HepG2 (cell line): ENCODE measurements at places on chromosomes 16 and 17.
A peak's percentile ranks its signal among the peaks of the same experiment; 100 is the strongest.

DNA sequence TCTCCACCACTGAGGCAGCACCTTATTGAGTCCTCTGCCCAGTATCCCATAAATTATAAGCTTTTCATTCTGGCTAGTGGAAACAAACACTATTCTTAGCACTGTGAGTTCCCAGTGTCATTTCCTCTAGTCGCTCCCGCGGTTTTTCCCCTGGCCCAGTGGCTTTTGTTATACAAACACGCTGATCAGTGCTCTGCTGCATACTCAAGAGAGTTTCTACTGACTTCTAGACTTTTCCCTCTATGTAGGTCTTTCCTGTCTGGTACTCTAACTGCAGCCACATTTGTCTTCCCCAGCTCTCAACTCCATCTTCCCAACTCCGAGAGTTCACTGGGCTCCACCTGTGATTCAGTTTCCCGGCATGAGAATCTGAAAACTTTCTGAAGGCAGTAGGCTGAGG is 556.6 kb upstream of the SALL1 start:
- no peak for DNase-seq

DNA sequence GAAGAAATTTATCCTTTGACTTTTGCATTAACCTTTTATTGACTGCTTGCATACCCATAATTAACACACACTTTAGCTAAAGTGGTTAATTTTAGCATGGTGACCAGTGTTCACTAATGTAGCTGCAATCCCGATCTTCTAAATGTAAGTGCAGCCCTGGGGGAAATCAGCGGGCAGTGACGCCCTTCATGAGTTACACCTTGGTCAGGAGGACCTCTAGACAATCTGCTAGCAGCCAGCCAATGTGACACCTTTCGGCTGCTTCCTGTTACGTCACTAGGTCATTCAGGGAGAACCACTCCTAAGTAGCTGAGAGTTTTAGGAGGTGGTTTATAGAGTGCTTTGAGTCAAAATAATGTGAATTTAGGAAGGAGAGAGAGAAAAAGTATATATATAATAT is 180.5 kb downstream of the IRX3 start:
- DNase-seq: peak; percentile 23

- DNase-seq: no peak
Measured at GRCh38 chr17:3002538-3003295, 60.7 kb downstream of the OR1D5 start.

GRCh38 chr16:59558679-59559078 is 824.6 kb upstream of the GOT2 start:
- DNase-seq: no peak

DNA sequence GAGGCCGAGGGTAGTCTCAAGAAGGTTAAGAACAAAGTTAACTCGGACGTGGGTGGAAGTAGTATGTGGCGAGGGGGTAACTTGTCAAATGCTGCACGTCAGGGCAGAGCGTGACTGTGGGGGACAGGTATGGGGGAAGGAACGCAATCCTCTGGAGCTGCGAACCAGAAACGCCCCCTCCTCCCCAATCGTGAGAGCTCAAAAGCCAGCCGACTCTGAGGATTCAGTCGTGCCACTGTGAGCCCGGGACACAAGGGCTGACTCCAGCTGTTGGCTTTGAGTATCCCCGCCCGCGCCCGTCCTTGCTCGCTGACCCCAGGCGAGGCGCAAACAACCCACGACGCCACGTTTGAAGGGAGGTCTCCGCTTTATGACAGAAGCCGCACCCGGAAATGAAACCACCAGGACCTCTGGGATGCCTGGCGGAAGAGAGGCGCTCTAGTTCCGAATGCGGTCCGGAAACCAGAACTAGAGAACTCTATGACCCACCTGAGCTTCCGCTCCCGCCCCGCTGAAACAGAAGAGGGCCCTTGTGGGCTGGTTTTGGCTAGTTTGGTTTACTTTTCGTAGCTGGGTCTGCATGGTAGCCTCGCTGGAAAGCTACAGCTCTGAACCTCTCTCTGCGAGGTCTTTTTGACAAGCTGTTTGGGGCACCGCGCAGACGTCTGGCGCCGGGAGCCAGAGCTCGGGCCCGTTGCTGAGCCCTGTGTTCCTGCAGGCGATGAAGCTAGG is at the start of gene PEX12:
TSS of gene PEX12 (minus strand) at position 375 of the 732 bp plus-strand sequence. CDS start 550 bp downstream, outside the sequence.
- DNase-seq: peak; percentile 92

DNA sequence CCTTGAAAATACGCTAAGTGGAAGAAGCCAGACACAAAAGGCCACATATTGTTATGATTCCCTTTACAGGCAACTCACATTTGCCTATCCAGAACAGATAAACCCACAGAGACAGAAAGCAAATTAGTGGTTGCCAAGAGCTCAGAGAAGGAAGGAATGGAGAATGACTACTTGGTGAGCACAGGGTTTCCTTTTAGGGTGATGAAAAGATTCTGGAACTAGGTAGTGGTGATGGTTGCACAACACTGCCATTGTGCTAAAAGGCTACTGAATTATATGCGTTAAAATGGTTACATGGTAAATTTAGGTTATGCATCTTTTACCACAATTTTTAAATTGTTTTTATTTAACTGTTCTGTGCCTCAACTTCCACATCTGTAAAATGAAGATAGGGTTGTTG is 4.4 kb downstream of the COPRS start:
- no peak for DNase-seq

DNA sequence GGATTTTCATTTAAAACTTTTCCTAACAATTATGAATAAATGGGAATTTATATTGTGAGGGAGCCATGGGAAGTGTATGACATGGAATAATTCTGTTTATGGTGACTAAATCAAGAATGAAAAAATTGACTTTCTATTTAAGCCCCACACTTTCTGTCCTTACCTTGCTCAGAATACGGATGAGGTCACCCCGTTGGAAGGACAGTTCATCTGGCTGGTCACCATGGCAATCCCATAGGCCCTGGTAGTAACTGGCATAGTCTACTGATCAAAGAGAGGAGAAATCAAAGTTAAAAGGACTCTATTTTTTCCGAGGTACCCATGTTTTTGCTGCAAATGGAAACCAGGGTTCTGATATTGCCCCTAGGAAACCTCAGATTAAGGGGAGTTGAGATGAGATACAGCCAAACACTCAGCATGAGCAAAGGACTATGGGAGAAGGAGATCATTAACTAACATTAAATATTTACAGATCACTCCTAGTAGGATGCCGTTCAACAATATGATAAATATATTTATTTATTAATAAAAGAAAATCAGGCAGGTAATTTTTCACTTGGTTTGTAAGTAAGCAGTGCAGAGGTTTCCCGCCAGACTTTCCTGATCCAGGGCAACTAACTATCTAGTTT is 54.9 kb downstream of the SNX11 start:
- DNase-seq: no peak

- no peak for DNase-seq
Measured at GRCh38 chr17:1683459-1683858, 1.2 kb downstream of the PRPF8 start.

DNA sequence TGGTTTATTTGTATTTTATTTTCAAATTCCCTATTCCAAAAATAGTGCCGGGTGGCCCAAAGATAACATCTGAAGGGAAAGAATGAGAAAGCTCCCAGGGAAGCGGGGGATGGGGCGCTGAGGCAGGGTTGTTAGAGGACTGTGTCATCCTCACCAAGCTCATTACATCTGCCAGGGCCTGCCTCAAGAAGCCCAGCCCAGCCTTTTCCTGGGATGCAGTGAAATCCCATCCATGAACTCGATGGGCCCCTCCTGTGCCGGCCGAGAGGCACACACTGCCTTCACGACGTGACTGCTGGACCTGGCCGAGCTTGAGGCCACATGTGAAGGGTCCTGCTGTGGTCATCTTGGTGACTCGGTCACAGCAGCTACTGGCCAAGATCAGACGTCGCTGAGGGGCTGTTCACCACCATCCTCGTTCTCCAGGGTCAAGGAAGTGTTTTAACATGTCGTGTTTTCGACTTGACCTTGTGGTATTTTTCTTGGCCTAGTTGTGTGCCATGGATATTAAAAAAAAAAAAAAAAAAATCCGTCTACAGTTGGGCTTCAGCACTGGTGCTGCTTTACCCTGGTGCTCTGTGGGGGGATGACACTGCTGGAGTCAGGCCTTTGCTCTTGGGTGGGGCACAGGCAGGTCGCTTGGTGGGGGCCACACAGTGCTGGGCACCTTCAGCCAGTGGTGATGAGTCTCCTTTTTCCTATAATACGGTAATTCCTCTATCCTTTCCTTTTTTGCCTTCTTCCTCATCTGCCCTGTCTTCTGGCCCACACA is 4.9 kb downstream of the TIMM22 start:
- no peak for DNase-seq

- no peak for DNase-seq
Measured at GRCh38 chr17:41004397-41004796, 4.5 kb downstream of the KRTAP3-1 start.

- DNase-seq: peak; percentile 87
Measured at GRCh38 chr17:8376271-8377067, at the start of gene KRABD2. Gene KRABD2, minus strand, starts transcription at chr17:8376704.

GRCh38 chr16:21653571-21653970 is 1.2 kb upstream of the IGSF6 start:
- no peak for DNase-seq

GRCh38 chr17:19303367-19303776 is 59.2 kb downstream of the B9D1 start:
- DNase-seq: no peak

DNA sequence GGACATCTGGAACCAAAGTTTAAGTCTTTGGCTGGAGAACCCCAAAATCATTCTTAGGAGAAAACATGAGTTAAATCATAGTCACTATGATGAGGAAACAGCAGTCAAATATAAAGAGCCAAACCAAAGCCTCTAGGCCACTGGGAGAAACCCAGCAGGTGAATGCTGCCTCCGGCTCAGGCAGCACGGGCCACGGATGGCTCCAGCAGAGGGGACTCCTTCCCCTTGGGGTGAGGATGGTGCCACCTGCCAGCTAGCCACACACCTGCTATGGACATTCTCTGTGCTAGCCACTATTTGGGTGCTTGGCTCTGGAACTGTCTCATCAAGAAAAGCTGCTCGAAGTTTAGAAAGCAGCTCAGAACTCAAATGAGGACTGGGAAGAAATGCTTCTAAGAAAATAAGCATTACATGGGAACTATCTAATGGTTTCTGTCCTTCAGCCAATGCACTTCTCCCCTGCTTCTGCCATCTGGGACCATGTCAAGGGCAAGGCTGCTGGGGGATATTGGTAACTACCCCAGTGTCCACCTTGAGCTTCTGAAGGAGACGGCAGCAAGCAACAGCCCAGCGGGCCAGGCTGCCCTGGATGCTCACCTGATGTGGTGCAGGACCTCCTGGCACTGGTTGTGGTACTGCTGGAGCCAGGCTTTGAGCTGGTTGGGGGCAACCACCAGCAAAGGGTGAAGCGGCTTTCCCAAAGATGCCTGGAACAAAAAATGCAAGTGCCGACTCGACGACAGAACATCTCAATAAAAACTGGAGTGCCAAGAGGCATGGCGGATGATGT is 22.5 kb downstream of the ELAC2 start:
- DNase-seq: no peak

GRCh38 chr16:21524068-21524751 is 75.2 kb upstream of the METTL9 start:
- peak; percentile 71 for DNase-seq

- DNase-seq: no peak
Measured at GRCh38 chr17:64682261-64683181, 20.4 kb upstream of the SMURF2 start.

DNA sequence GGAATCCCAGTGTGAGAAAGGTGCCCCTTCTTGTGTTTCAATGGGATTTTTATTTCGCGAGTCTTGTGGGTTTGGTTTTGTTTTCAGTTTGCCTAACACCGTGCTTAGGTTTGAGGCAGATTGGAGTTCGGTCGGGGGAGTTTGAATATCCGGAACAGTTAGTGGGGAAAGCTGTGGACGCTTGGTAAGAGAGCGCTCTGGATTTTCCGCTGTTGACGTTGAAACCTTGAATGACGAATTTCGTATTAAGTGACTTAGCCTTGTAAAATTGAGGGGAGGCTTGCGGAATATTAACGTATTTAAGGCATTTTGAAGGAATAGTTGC is 567 bp downstream of the UBB start:
- no peak for DNase-seq

DNA sequence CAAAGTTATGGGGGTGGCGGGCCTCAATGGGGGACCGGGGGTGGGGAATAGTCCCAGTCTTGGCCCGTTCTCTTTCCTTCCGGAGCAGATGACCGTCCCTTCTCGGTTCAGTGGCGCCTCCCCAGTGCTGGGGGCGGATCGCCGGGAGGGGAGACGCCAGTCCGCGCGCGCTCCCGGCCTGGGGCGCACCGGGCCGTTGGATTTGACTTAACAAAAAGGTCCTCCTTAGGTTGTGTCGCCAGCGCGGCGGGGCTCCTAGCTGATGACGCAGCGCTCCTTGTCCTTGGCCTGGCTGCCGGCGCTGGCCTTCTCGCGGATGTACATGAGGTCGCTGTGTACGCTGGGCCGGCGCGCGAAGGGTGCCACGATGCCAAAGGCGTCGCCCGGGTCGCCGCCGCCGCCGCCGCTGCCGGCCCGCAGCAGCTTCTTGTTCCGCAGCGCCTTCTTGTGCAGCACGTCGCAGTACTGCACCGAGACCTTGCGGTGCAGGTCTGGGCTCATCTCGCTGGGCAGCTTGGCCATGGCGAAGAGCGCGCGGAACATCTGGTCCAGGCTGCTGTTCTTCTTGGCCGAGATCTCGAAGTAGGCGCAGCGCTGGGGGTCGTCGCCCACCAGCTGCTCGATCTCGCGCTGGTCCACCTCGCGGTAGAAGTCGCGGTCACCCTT is 1.2 kb downstream of the RASD1 start:
- DNase-seq: no peak

DNA sequence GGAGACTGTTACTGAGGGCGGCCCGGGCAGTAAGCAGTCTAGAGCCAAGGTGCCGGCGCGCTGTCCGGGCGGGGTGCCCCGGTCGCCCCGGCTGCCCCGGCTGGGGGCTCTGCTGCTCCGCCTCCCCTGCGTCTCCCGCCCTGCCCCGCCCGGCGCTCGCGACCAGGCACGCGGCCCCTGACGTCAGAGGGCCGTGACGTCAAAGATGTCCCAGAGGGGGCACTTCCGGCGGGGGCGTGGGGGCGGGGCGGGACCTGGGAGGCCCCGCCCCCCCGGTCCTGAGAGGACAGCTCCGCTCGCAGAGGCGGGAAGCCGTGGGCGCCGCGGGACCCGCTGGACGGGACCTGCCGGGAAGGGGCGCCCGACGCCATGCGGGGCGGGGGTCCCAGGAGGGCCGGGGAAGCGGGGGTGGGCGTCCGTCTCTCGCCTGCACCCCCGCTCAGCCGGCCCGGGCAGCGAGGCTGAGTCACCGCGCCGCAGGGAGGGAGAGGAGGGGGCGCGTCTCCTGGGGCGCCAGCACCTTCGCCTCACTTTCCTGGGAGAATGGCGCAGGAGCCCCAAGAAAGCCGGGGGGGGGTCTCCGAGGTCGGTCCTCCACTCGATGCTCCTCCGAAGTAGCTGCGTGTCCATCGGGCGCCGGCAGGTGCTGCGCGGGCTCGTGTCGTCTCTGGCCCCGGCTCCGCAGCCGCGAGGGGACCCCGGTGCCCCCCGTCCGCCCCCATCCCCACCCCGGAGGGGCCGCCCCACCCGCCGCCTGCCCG is 4.4 kb upstream of the HIC1 start:
- no peak for DNase-seq

DNA sequence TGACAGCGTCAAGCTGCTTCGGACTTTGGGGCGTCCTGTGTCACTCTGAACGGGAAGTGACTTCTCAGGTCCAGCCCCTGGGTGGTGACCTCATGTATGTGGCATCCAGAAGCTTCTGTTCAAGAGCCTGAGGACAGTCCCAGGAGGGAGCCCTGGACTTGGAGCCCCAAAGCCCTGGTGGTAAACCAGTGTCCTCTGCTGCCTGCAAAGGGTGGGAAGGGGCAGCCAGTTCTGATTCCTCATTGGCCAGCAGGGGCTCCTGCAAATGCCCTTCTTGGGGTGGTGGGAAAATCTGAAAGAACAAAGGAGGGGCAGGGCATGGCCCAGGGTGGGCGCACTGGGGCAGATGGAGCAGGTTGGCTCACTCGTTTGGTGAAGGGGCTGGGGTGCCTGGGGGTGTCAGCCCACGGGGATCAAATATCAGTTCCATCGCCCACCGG is 1.6 kb downstream of the OSGIN1 start:
- DNase-seq: peak; percentile 85
